ENCODE measurements at places on chromosomes 12 and 14.

DNA sequence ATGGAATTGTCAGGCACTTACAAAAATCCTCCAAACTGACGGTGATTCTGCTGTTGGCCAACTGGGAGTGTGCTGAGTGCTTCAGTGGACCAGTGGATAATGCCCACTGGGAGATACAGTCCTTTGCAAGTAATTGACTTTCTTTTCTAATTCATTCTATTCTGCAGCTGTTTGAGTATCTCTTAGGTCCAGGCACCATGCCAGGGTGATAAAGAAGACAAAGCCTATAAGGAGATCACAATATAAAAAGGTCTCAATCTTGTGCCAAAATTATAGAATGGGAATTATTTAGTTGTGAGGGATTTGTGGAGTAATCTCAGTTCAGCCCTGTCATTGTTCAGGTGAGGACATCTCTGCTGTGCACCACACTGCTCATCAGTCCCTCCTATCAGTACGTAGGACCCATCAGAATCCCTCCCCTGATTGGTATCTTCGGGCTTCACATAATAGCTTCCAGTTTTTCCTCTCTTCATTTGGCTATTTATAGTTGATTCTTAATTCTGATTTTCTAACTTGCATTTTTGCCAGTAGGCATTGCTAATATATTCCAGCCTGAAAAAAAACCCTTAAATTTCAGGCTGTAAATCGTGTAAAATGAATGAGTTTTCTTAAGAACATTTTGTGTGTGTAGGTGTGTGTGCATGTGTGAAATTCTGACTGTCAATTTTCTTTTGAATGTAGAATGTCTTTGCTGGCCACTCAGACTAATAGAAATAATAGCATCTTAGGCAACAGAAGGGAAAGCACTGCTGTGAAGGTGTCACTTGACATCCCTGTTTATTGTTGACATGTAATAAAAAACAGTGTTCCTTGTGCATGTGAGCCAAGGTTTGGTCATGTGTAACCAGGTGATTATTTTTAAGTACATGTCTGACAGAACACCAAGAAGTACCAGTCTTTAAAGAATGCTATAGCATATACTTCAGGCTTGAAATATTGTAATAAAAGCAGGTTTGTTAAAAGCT, 457.6 kb upstream of the RGS6 start:
- no peak for DNase-seq

GRCh38 chr12:60075091-60075490, 479.3 kb downstream of the SLC16A7 start:
- DNase-seq, result no peak

DNA sequence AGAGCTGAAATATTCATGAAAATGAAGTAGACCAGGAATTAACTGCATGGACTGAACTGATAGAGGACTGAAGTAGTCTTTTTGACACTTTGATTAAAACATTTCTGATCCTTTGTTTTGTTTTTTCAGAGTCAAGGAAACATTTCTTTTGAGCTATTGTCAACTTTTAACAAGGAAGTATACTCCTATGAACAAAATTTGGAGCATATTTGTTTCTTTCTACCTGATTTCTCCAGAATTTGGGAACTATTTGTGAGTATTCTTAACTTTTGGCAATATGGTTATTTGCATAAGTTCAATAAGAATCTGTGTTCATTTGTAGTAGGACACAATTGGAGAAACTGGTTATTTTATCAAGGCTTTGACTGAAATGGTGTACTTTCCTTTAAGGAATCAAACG, 71.3 kb upstream of the HECTD1 start:
- no peak for DNase-seq

- no peak for DNase-seq
Measured at GRCh38 chr14:94936901-94937685, 167.2 kb upstream of the GSC start.

GRCh38 chr14:103808403-103809001, 38.9 kb downstream of the PPP1R13B start:
- DNase-seq, result no peak
